ENCODE measurements at places on chromosomes 7 and 10. TPM values are rescaled to one million over a fixed set of nuclear protein-coding genes. Genes with fewer than 3 reads are reported as not detected.

GRCh38 chr10:20271490-20271889, 455.3 kb downstream of the PLXDC2 start:
- H3K27me3 ChIP-seq: no peaks in the 10 kb centered on the region
- no peaks in the 10 kb centered on the region for H3K4me1 ChIP-seq
- no peaks in the 10 kb centered on the region for H3K36me3 ChIP-seq
- H3K27ac ChIP-seq: no peak overlapping the region
- no peak overlapping the region for H3K4me3 ChIP-seq

- peaks cover 5% of the 10 kb centered on the region for H3K27me3 ChIP-seq
- H3K4me3 ChIP-seq: no peak overlapping the region
- no peak for DNase-seq
- peaks cover 7% of the 10 kb centered on the region for H3K36me3 ChIP-seq
- no peak overlapping the region for H3K27ac ChIP-seq
- peaks cover 1% of the 10 kb centered on the region for H3K4me1 ChIP-seq
These were observed 34.5 kb downstream of the VIM start for GRCh38 chr10:17262502-17262901.

GRCh38 chr10:8061274-8062211, 7.1 kb downstream of the GATA3 start:
- DNase-seq: peak; percentile 65
- peaks cover 76% of the 10 kb centered on the region for H3K36me3 ChIP-seq
- peak overlapping the region; percentile 92 for H3K27ac ChIP-seq
- H3K4me3 ChIP-seq: peak overlapping the region; percentile 91

GRCh38 chr10:14564268-14564744, 210.4 kb downstream of the FAM107B start:
- peaks cover 54% of the 10 kb centered on the region for H3K36me3 ChIP-seq
- peaks cover 80% of the 10 kb centered on the region for H3K4me1 ChIP-seq
- no peak for DNase-seq
- H3K27ac ChIP-seq: peak overlapping the region; percentile 93
- peak overlapping the region; percentile 75 for H3K4me3 ChIP-seq
- H3K27me3 ChIP-seq: no peaks in the 10 kb centered on the region

GRCh38 chr7:111413739-111414138, 148.6 kb downstream of the IMMP2L start:
- H3K4me1 ChIP-seq: no peaks in the 10 kb centered on the region
- H3K36me3 ChIP-seq: no peaks in the 10 kb centered on the region
- H3K4me3 ChIP-seq: no peak overlapping the region

DNA sequence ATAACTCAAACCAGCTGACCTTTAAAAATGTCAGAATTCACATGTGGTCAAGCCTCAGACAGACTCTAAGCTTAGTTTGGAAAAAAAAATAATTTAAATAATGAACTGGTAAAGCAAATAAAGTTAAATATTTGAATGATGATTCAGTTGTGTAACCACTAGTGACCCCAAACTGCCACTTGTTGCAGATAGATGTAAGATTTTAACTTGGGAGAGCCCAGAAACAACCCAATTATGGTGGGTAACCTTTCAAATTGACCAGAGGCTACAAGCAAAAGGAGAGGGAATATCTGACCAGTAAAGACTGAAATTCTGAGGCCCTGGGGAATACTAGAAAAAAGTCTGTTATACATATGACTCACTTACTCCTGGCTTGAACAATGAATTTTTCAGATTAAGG, 268.1 kb downstream of the HPSE2 start:
- no peak overlapping the region for H3K27ac ChIP-seq
- no peaks in the 10 kb centered on the region for H3K27me3 ChIP-seq
- H3K36me3 ChIP-seq: no peaks in the 10 kb centered on the region
- no peak for DNase-seq
- no peak overlapping the region for H3K4me3 ChIP-seq
- H3K4me1 ChIP-seq: no peaks in the 10 kb centered on the region

GRCh38 chr10:54614072-54614471, 187.0 kb downstream of the PCDH15 start:
- DNase-seq: no peak
- H3K4me3 ChIP-seq: no peak overlapping the region
- no peaks in the 10 kb centered on the region for H3K36me3 ChIP-seq
- no peaks in the 10 kb centered on the region for H3K4me1 ChIP-seq

DNA sequence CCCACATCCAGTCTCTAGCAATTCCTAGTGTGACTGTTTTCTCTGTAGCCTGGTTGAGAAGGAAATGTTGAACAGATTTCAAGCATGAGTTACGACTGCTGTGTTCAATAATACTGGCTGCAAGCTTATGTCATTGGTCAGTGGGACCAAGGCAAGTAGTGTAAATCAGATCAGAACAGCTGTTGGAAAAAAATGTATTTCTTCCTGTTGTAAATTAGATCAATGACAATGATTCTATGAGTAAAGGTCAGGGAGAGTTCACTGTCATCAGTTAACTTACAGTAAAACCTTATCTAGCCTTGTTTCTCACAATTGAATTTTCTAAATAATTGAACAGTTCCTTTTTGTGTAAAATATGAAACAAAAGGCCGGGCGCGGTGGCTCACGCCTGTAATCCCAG, 6.7 kb downstream of the OTUD1 start:
- H3K36me3 ChIP-seq: peaks cover 19% of the 10 kb centered on the region
- H3K27ac ChIP-seq: no peak overlapping the region
- no peaks in the 10 kb centered on the region for H3K27me3 ChIP-seq
- peaks cover 37% of the 10 kb centered on the region for H3K4me1 ChIP-seq

DNA sequence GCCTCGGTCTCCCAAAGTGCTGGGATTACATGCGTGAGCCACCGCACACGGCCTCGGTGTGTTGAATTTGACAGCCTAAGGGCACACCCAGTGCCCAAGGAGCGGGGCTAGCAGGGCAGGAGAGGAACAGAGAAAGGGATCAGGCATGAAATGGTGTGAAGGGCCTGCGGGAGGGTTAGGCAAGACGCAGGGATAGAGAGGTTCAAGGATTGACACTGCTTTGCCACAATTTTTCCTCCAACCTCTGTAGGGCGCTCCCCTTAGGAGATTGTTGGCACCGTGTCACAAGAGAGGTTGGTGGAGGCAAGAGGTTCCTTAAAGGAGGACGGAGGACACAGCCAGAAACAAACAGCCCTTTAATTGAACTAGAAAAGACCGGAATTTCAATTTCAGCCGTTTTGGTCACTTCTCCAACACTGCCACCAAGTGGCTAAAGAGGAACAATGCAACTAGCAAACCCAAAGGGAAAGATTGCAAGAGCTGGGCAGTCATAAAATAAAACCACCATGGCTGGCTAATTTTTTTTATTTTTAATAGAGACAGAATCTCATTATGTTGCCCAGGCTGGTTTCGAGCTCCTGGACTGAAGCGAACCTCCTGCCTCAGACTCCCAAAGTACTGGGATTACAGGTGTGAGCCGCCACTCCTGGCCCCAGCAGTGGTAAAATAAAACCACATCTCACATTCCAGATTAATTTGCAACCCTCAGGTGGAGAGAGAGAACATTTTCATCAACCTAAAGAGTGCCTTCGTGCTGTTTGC, 6.9 kb upstream of the CREB3L2 start:
- H3K27me3 ChIP-seq: no peaks in the 10 kb centered on the region
- peak overlapping the region; percentile 46 for H3K4me3 ChIP-seq
- peaks cover 6% of the 10 kb centered on the region for H3K4me1 ChIP-seq
- H3K27ac ChIP-seq: no peak overlapping the region
- no peak for DNase-seq

DNA sequence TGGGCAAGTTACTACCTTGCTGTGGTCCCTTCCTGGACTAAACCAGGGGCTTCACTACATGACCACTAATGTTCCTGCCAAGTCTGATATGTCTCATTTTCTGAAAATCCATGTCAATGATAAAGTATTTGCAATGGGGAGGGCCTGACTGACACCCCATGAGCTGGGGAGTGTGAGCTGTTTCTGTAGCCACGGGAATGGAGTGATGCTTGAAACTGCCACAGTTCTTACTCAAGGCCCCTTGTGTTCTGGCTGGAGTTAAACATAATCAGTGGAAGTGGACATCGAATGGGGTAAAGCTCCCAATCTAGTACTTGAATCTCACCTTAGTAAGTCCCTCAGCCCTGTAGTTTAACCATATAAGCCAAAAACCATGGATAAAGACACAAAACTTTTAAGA, 61.9 kb upstream of the PDLIM1 start:
- no peaks in the 10 kb centered on the region for H3K4me1 ChIP-seq
- DNase-seq: no peak
- no peaks in the 10 kb centered on the region for H3K36me3 ChIP-seq
- H3K27ac ChIP-seq: no peak overlapping the region

- H3K4me1 ChIP-seq: peaks cover 17% of the 10 kb centered on the region
- no peak overlapping the region for H3K4me3 ChIP-seq
- no peak overlapping the region for H3K27ac ChIP-seq
- DNase-seq: no peak
These were observed 18.9 kb downstream of the RGR start for GRCh38 chr10:84263716-84264115.

DNA sequence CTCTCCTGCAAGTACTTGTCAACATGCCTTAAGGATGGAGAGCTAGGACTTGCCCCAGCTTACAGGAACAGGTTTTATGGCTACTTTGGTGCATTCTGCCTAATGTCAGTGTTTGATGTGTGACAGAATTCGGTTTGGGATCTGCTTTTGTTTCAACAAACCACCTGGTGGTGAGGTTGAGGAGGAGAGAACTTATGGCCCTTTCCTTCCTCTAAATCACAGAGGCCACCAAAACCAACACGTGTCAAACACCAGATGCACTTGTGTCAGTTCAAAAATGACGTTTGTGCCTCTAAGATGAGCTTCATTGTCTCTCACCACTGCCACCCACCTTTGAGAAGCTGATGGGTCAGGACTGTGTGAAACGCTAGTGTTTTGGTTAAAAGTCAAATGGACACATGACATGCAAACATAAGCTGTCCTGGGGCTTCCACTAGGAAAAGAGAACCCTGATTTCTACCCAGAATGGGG, 83.9 kb downstream of the OSBPL3 start:
- DNase-seq: no peak
- H3K27ac ChIP-seq: peak overlapping the region; percentile 5
- peaks cover 13% of the 10 kb centered on the region for H3K36me3 ChIP-seq
- peak overlapping the region; percentile 18 for H3K4me3 ChIP-seq
- peaks cover 48% of the 10 kb centered on the region for H3K4me1 ChIP-seq
- no peaks in the 10 kb centered on the region for H3K27me3 ChIP-seq

GRCh38 chr7:26619348-26619984, 244.9 kb downstream of the SKAP2 start:
- H3K4me1 ChIP-seq: no peaks in the 10 kb centered on the region
- no peak for DNase-seq
- no peak overlapping the region for H3K27ac ChIP-seq
- H3K4me3 ChIP-seq: no peak overlapping the region

DNA sequence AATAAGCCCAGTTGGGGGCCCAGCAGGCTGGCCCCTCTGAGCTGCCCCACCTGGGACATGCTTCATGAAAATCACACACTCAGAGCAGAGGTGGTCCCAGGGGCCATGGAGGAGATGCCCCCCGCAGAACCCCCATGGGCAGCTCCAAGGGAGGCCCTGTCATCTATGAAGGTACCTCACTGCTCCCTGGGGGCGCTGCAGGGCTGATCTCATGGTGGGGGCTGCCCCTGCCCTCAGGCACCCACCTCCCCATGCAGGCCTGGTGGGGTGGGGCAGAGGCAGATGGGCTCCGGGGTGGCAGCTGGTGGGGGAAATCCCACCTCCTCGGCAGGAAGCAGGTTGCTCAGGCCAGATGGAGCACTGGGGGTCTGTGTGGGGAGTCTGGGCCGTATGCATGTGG, 60.5 kb downstream of the YKT6 start:
- no peak overlapping the region for H3K4me3 ChIP-seq
- H3K27me3 ChIP-seq: no peaks in the 10 kb centered on the region
- no peak for DNase-seq
- H3K4me1 ChIP-seq: peaks cover 19% of the 10 kb centered on the region
- no peaks in the 10 kb centered on the region for H3K36me3 ChIP-seq

- H3K36me3 ChIP-seq: no peaks in the 10 kb centered on the region
- DNase-seq: no peak
- no peaks in the 10 kb centered on the region for H3K4me1 ChIP-seq
These were observed 130.5 kb downstream of the LHPP start for GRCh38 chr10:124592101-124592500.

- H3K4me3 ChIP-seq: no peak overlapping the region
- no peak overlapping the region for H3K27ac ChIP-seq
- no peak for DNase-seq
- H3K27me3 ChIP-seq: peaks cover 14% of the 10 kb centered on the region
These were observed 19.0 kb upstream of the TRIM56 start for GRCh38 chr7:101066141-101066832.

DNA sequence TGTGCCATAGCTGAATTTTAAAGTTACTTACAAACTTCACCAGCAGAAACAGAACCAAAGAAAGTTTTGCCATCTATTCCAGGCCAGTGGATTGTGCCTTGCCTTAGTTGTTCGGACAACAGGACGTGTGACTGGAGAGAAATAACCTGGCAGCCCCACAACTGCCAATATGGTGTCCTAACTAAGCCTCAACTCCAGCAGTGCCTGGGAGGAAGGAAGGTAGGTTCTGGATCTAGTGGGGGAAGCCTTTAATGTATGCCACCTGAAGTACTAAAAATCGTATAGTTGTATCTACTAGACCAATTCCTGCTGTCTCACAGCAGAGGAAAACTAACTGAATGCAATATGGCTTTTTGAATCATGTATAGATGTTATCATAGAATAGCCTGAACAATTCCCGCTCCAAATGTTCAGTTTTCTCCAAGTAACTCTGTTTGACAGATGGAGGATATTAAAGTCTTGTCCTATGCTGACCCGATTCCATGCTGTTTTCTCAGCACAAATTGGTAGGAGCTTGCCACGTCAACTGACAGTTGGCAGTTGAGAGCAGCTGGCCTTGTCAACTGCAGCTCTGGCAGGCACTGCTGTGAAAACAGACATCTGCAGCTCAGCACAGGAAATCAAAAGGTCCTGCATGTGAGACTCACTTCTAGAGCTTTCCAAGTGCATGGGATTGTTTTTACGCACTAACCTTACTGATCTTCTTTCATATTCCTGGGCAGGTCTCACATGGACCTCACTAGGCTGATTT, 84.5 kb upstream of the WNT16 start:
- DNase-seq: no peak
- H3K4me3 ChIP-seq: no peak overlapping the region
- peaks cover 4% of the 10 kb centered on the region for H3K27me3 ChIP-seq
- H3K27ac ChIP-seq: no peak overlapping the region

GRCh38 chr10:49001402-49001801, 61.8 kb upstream of the LRRC18 start:
- DNase-seq: no peak
- H3K27me3 ChIP-seq: no peaks in the 10 kb centered on the region
- H3K4me1 ChIP-seq: no peaks in the 10 kb centered on the region

GRCh38 chr7:41652267-41652666, 50.6 kb downstream of the INHBA start:
- H3K27me3 ChIP-seq: no peaks in the 10 kb centered on the region
- no peak for DNase-seq
- H3K27ac ChIP-seq: no peak overlapping the region
- H3K36me3 ChIP-seq: no peaks in the 10 kb centered on the region
- H3K4me3 ChIP-seq: no peak overlapping the region

Gene PRKAG2
- 38.9 TPM for total RNA-seq

Gene PDZD8
- 16.0 TPM for total RNA-seq

Gene GNGT1
- not detected for total RNA-seq

Gene SLC29A4
- 3.1 TPM for total RNA-seq

Gene ORC5
- 20.8 TPM for total RNA-seq

Data from activated naive CD8-positive, alpha-beta T cell treated with anti-CD3 and anti-CD28 coated beads, Interleukin-2, amount 10 ng/mL, durations not matched to agents 7 days and 5 days (primary cell).